ENCODE measurements at places on chromosomes 16 and 17.

GRCh38 chr17:9644910-9645751 is at the start of gene USP43:
USP43 (plus strand) TSS chr17:9645517; CDS start chr17:9645633, 116 bp downstream.
- peak; percentile 73 for DNase-seq

DNA sequence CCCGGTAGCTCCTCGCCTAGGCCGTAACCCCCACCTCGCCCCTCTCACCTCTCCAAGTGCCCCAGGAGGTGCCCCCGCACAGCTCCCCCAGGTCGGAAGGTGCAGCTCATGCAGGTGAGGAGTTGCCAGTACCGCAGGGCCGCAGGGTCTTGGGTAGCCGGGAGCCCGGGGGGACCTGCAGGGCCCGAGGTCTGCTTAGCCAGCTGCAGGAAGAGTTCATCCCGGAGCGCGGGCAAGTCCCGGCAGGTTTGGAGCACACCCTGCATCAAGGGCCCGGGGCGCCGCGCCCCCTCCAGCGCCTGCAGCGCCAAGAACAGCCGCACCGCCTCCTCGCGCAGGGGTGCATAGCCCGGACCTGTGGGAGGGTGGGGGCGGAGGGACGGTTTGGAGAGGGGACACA is 4.8 kb downstream of the PLEKHH3 start:
- DNase-seq, result no peak

DNA sequence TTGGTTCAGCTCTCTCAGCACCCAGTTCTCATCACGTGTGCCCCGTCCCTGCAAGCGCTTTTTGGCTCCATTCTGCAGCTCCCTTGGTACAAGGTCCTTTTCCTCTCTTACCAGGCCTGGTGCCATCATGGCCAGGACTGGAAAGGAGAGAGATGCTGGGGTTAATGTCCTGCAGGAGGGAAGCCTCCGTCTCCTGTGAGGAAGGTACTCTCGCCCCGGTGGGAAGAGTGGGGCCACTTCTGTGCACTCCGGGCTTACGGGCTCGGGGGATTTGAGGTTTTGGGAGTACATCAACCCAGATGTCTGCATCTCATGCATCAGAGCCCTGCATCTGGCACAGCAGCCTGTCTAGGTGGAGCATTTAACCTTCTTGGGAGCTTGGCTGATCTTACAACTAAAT is 10.1 kb downstream of the CTRB2 start:
- no peak for DNase-seq

DNA sequence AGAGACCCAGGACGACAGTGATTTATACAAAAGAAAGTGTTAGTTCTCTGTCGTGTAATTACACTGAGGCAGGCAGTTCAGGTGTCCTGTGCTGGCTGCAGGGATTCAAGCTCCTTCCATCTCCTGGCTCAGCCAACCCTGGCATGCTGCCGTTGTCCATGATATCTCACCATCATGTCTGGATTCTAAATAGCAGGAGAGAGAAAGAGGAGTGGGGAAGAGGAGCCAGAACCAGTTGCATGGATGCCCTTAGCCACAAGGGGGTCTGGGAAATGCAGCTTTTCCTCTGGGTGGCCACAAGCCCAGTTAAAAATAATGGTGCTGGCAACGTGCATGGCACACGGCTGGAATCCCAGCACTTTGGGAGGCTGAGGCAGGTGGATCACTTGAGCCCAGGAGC is 9.7 kb downstream of the C16orf54 start:
- DNase-seq, result no peak

GRCh38 chr16:30110661-30111060 is 2.7 kb downstream of the GDPD3 start:
- DNase-seq, result no peak

GRCh38 chr17:28253663-28254062 is 65.3 kb upstream of the TMEM97 start:
- no peak for DNase-seq

GRCh38 chr16:49112754-49113153 is 168.9 kb downstream of the CBLN1 start:
- no peak for DNase-seq

- no peak for DNase-seq
Measured at GRCh38 chr17:37698132-37698910, 46.5 kb downstream of the HNF1B start.

All from SW 1271 (cell line).